Stimulated activated CD4-positive, alpha-beta T cell treated with anti-CD3 and anti-CD28 coated beads, TNF-alpha, amount 100 ng/mL, for 1 hour (primary cell): ENCODE measurements at places on chromosomes 5 and 9.

GRCh38 chr5:80955082-80955590 is 5.0 kb upstream of the RASGRF2 start:
- DNase-seq: no peak

DNA sequence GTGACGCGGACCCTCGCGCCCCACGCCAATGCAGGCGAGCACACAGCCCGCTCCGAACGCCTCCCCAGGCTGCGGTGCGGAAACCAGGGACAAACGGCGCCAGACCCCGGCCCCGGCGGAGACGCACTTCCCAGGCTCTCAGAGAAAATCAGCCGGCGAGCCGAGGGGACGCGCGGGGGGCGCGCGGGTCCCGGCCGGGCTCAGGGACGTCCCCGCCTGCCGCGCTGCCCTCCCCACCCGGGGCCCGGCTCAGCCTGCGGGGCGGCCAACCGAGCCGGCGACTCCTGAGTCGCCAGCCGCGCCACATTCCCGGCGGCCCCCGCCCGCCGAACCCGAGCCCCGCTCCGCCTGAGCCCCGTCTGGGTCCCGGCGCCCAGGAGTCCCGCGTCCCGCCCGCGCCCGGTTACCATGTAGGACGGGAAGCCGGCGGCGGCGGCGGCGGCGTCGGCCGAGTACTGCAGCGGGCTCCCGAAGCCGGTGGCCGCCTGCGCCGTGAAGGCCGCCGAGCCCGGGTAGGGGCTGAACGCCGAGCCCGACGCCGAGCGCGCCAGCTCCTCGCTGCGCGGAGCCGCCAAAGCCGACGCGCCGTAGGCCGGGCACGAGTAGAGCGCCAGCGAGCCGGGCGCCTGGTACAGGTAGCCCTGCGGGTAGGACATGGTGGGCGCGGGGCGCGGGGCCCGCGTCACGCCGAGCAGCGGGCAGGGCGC is 566 bp downstream of the IRX2 start:
- DNase-seq: no peak

GRCh38 chr9:20563917-20564316 is 58.4 kb downstream of the MLLT3 start:
- DNase-seq: no peak

DNA sequence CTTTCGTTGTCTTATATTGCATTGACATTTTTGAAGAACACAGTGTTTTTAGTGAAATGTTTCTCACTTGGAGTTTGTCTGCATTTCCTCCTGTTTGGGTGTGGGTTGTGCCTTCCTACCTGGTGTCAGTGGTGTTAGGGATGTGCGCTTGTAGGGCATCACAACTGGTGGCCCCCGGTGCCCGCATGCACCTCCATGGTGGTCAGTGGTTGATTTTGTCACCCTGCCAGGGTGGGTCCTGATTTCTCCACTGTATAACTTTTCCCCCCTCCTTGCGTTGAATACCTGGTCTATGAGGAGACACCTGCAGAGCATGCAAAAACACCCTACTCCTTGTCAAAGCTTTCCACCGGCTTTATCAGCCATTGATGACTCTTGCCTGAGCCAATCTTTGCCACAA is 132.9 kb downstream of the BARX1 start:
- no peak for DNase-seq

- DNase-seq: no peak
These were observed 112.7 kb upstream of the IQGAP2 start for GRCh38 chr5:76290321-76290757.

- no peak for DNase-seq
These were observed 10.4 kb downstream of the C9 start for GRCh38 chr5:39353717-39354399.

- no peak for DNase-seq
These were observed 54.1 kb downstream of the MAN2A1 start for GRCh38 chr5:109743770-109744212.

DNA sequence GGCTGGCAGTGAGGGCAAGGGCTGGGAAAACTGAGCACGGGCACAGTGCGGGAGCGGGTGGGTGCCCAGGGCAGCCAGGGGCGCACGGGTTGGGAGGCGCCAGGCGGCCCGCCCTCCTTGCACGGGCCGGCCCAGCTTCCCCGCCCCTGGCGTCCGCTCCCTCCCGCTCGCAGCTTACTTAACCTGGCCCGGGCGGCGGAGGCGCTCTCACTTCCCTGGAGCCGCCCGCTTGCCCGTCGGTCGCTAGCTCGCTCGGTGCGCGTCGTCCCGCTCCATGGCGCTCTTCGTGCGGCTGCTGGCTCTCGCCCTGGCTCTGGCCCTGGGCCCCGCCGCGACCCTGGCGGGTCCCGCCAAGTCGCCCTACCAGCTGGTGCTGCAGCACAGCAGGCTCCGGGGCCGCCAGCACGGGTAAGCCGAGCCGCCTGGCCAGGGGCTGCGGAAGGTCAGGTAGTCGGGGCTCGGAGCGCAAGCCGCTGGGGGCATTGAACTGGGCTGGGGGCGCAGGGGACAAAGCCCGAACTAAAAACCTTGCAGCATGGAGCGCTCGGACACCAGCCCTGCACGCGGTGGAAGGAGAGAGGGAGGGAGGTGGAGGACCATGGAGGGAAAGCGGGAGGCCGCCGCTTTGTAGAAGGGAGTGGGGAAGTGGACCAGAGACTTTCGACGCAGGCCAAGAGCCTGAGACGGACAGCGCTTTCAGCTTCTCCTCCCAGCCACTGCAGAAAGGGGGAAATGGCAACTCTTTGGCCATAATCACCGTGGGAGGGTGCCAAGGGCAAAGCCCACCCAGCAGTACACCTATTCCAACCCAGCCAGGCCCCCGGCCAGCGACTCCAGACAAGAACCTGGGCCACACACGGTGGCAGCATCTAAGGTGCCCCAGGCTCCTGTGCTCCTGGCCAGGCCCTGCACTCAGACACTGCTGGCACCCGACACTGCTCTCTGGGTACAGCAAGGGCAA is at the start of gene TGFBI:
Gene TGFBI, plus strand, starts transcription at position 207 of the 961 bp plus-strand sequence. Its CDS starts 68 bp downstream, at position 275.
- DNase-seq: no peak

GRCh38 chr5:146466521-146467349 is 19.6 kb downstream of the TCERG1 start:
- no peak for DNase-seq

GRCh38 chr5:33322632-33323031 is 118.1 kb upstream of the TARS1 start:
- no peak for DNase-seq

- DNase-seq: no peak
These were observed 138.9 kb upstream of the MSX2 start for GRCh38 chr5:174585472-174585871.

DNA sequence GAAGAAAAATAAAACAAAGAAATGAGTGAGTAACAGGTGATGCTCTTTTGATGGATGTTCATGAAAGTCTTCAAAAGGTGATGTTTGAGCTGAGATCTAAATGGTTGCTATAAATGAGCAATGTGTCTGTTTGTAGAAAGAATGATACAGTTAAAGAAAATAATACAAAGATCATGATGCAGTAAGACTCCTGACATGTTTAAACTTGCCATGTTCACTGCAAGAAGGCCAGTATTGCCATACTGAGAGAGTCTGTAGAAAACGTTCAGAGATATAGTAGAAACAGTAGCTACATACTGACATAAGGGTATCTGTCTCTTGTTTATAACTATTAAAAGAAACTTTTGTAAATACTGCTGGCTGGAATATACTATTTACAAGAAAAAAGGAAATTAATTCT is 1609.2 kb upstream of the ACO1 start:
- DNase-seq: no peak

GRCh38 chr5:87339986-87340385 is 72.3 kb downstream of the RASA1 start:
- DNase-seq: no peak

GRCh38 chr5:89827960-89828359 is 581.6 kb downstream of the CETN3 start:
- no peak for DNase-seq

DNA sequence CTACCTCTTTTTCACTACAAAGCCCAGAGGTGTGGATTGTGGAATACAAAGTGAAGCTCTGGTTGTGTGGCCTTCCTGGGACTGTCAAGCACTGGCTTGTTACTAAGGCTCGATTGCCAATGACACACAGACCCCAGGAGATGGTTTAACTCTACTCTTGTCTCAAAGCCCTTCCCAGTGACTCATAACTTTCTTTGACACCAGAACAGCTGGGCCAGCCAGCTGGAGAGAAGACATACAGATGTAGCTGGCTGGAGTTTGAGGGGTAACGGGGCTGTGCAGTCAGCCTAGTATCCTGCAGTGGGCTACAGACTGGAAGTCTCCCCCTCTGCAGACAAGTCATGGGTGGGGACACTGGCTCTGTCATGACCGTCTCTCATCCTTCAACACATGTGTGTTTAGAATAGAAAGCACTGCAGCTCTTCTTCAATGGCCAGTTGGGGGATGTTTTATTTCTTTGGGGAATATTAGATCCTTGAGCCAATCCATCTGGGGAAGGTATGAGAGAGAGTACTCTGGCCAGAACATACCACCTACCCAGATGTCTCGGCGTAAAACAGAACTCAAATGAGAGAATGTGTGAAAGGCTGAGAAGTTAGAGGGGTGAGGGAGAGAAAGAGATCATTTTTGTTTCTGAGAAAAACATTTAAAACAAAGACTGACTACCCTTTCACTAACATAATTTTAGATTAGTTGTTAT is 53.3 kb downstream of the SEMA6A start:
- no peak for DNase-seq

- DNase-seq: no peak
These were observed 35.5 kb upstream of the ADAMTSL1 start for GRCh38 chr9:18438300-18438925.

GRCh38 chr5:10431415-10431814 is 10.3 kb upstream of the ROPN1L start:
- DNase-seq: no peak
